Trophoblast cell (in vitro differentiated cells and primary cell): ENCODE measurements at places on chromosomes 4 and X.
A peak's percentile ranks its signal among the peaks of the same experiment; 100 is the strongest.

- no peak for DNase-seq
- no peak overlapping the region for H3K27ac ChIP-seq
- H3K4me3 ChIP-seq = no peak overlapping the region
- H3K36me3 ChIP-seq = no peaks in the 10 kb centered on the region
Measured at GRCh38 chr4:138659812-138660316, 355.7 kb upstream of the NOCT start.

DNA sequence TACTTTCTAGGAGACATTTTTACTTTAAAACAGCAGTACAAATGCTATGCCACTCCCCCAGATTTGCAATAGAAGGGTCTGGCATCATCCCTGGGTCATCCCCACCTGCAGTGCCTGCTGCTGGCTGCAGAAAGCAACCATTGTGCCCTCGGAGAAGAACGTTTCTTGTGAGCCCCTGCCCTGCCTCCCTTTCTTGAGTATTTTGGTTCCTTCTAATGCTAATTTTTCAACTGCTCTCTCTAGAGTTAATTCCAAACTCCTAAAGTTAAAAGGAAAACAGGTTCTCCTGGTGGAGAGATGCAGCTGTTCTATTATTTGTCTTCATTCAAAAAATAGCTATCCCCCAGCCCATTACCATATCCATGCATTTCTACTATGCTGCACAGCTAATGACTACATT, 107.1 kb downstream of the IDS start:
- H3K4me1 ChIP-seq = no peaks in the 10 kb centered on the region
- no peak for DNase-seq
- H3K27ac ChIP-seq = no peak overlapping the region
- H3K36me3 ChIP-seq = no peaks in the 10 kb centered on the region

- H3K4me1 ChIP-seq = peaks cover 3% of the 10 kb centered on the region
- peak; percentile 40 for DNase-seq
- no peak overlapping the region for H3K27ac ChIP-seq
- no peaks in the 10 kb centered on the region for H3K36me3 ChIP-seq
- H3K4me3 ChIP-seq = no peak overlapping the region
Measured at GRCh38 chrX:112746812-112747595, 67.3 kb upstream of the LHFPL1 start.

- H3K4me3 ChIP-seq = no peak overlapping the region
- H3K36me3 ChIP-seq = no peaks in the 10 kb centered on the region
- H3K27ac ChIP-seq = no peak overlapping the region
- no peaks in the 10 kb centered on the region for H3K4me1 ChIP-seq
- H3K27me3 ChIP-seq = no peaks in the 10 kb centered on the region
Measured at GRCh38 chrX:140318296-140318695, 186.6 kb downstream of the SOX3 start.

GRCh38 chr4:94354474-94354896, 11.8 kb upstream of the HPGDS start:
- no peaks in the 10 kb centered on the region for H3K4me1 ChIP-seq
- DNase-seq = no peak

GRCh38 chr4:182215148-182215547, 28.1 kb upstream of the TENM3 start:
- DNase-seq = no peak
- no peaks in the 10 kb centered on the region for H3K27me3 ChIP-seq
- H3K27ac ChIP-seq = no peak overlapping the region
- no peak overlapping the region for H3K4me3 ChIP-seq
- H3K4me1 ChIP-seq = peaks cover 11% of the 10 kb centered on the region
- H3K36me3 ChIP-seq = peaks cover 2% of the 10 kb centered on the region

DNA sequence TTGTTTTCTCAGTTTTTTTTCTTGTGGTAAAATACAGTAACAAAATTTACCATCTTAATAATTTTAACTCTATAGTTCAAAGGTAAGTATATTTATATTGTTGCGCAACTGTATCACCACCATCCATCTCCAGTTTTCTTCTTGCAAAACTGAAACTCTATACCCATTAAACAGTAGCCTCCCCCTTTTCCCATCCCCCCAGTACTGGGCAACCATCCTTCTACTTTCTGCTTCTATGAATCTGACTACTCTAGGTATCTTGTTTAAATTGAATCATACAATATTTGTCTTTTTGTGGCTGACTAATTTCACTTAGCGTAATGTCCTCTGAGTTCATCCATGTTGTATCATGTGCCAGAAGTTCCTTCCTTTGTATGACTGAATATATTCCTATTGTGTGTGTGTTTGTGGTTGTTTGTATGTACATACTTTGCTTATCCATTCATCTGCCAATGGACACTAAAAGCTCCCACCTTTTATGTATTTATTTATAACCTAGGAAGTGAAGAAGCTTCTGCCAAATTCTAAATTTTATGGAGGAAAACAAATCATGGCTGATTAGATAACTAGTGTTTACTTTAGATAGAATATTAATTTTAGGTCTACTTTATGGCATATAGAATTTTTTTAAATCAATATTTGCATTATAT, 10.0 kb downstream of the ABHD18 start:
- no peak for DNase-seq
- peaks cover 8% of the 10 kb centered on the region for H3K36me3 ChIP-seq
- no peaks in the 10 kb centered on the region for H3K27me3 ChIP-seq
- H3K4me1 ChIP-seq = peaks cover 2% of the 10 kb centered on the region
- no peak overlapping the region for H3K4me3 ChIP-seq
- no peak overlapping the region for H3K27ac ChIP-seq

GRCh38 chr4:153142700-153143438, 61.4 kb upstream of the TRIM2 start:
- H3K4me1 ChIP-seq = no peaks in the 10 kb centered on the region
- H3K4me3 ChIP-seq = no peak overlapping the region
- no peaks in the 10 kb centered on the region for H3K27me3 ChIP-seq
- no peaks in the 10 kb centered on the region for H3K36me3 ChIP-seq
